ENCODE measurements at places on chromosomes 6 and 20.

DNA sequence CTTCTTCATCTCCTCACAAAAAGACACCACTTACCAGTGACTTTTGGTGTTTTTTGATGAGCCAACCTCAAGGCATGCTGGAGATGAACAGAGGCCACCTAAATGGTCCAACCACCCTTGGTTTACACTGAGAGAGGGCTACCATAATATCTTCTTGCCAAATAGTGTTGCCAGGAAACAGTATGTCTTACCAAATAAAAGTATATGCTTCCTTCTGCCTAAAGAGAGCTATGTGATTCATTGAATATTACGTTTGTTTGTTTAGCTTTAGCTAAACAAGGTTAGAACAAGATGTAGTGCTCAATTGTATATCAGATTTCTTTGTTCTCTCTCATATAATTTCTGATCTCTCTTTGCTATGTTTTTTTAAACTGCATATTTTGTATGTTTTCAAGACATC lies 40.6 kb upstream of the BMP6 start:
- no peak for DNase-seq

- no peak for DNase-seq
Observed at GRCh38 chr6:51927450-51927849, 160.0 kb downstream of the PKHD1 start.

- no peak for DNase-seq
Observed at GRCh38 chr6:84546427-84546914, 217.9 kb downstream of the TBX18 start.

DNA sequence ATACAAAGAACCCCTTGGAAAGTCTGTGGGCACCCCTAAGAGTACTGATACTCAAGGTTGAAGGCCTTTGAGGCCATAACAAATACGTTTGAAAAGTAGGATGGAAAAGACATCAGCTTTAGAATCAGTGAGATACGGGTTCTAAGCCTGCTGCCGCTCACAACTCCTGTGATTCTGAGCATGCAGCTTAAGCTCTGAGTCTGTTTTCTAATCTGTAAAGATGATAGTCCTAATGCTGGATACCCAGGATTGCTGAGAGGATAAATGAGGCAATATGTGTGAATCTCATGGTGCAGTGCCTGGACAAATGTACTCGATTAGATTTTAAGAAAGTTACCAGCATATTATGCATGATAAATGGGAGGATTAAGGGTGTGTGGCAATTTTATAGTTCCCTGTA lies 321.0 kb upstream of the HSF2 start:
- no peak for DNase-seq

GRCh38 chr20:62758226-62758912 lies 37.9 kb upstream of the MRGBP start:
- no peak for DNase-seq

DNA sequence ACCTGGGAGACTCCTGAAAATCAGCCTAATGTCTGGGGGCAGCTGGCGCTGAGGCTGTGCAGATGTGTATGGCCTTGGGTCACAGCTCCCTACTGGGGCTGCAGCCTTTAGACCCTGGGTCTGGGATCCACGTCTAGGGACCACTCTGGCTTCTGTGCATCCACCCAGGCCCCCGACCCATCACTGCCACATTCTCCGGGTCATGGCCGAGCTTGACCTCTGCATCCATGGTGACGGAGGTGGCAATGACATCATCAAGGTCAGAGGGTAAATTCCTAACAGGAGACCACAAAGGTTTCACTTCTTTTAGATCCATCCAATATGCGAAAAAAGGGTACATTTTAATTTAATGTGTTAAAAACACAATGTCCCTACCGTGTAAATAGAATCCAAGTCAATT lies 14.5 kb upstream of the PCMTD2 start:
- DNase-seq = no peak

DNA sequence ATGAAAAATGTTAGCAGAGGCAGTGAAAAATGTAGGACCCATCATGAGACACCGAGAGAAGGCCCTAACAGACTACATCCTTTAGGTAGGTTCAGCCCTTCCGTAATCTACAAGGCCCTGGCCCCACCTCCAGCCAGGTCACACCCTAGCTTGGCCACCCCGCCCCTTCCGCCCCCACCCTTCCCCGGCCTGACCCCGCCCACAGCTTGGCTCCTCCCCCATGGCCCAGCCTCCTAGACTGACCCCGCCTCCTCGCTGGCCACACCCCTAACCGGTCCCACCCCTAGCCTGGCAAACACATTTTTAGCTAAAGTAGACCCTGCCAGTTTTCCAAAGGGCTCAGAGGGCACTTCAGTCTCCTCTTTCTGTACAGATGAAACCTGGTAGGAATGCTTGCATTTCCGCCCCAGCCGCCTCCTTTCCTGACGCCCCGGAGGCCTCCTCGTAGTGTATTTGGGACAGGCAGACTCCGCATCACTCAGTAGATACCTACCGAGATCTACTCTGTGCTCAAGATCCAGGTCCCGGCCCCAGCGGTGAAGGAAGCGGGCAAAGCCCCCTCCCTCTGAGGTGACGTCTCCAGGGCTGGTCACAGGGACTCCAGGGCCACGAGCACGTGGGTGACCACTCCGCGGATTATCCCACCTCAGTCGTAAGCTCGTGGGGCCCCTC lies 443.5 kb downstream of the PREX1 start:
- DNase-seq = no peak
